CD4-positive, alpha-beta T cell treated with Interleukin-1 beta for 1 hour (primary cell): ENCODE measurements at places on chromosomes 13 and 19.

DNA sequence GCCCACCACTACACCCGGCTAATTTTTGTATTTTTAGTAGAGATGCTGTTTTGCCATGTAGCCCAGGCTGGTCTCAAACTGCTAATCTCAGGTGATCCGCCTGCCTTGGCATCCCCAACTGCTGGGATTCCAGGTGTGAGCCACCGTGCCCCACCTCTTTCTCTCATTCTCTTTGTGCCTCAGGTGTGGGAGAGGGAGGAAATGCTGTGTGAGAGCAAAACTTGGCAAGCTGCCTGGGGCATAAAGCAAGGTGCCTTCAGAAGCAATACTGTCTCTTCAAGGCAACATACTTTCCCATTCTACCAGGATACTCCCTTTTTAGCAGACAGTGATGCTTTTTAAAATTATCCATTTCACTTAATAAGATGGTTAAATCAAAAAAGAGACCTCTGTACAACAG lies 53.2 kb upstream of the RFC3 start:
- no peak for DNase-seq

- no peak for DNase-seq
These were observed 2.6 kb downstream of the GGN start for GRCh38 chr19:38385057-38385803.

- DNase-seq = no peak
These were observed 135.8 kb upstream of the KLF12 start for GRCh38 chr13:74270018-74270417.

DNA sequence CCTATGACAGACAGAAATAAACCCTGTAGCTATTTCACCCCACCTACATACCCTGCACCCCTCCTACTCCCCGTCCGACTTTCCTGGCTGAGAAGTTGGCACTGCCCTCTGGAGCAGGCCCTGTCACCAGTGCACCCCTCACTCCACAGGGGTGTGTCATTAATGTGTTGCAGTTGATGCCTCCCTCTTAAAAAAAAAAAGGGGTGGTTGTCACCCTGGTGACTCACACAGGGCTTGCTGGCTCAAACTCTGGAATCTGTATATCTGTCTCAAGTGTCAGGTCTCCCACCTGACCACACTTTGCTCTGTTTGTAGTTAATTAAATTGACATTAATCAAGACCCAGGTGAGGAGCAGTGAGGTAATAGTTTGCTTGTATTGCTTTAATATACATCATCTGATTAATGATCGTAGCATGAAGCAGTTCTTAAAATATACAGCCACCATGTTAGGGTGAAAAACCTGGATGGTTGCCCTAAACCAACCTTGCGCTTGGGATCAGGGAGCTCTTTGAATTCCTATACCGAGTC lies 2.0 kb upstream of the GATAD2A start:
- DNase-seq = no peak

GRCh38 chr13:77416666-77417212 lies 89.8 kb upstream of the MYCBP2 start:
- DNase-seq = no peak

DNA sequence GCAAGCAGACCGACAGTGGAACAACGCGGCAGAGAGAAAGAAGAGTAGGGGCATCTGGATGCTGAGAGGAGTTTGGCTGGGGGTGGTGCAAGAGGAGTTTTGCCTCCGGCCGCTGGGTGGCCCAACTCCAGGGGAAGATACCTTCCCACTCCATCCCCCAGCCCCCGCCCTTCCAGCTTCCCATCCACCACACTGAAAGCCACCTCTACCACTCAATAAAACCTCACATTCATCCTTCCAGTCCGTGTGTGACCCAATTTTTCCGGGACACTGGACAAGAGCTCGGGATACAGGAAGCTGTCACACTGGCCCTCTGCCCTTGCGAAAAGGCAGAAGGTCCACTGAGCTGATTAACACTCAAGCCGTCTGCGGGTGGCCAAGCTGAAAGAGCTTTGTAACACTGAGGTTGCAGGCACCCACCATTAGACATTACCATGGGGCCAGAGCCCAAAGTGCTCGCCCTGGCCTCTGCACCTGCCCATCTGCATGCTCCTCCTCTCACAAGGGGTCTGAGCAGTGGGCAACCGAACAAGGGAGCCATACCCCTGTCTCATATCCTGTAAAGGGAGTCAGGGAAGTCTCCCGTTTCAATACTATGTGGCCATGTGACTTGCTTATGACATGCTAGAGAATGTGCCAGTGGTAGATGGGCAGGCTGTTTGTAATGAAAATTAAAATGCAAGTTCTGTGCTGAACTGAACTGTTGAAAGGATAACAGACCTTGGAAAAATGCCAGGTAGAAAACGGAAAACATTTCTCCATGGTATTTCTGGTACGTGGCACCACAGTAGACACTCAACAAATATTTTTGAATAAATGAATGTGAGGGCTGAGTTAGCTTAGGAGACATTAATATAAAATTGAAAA lies 205.1 kb upstream of the STARD13 start:
- no peak for DNase-seq

DNA sequence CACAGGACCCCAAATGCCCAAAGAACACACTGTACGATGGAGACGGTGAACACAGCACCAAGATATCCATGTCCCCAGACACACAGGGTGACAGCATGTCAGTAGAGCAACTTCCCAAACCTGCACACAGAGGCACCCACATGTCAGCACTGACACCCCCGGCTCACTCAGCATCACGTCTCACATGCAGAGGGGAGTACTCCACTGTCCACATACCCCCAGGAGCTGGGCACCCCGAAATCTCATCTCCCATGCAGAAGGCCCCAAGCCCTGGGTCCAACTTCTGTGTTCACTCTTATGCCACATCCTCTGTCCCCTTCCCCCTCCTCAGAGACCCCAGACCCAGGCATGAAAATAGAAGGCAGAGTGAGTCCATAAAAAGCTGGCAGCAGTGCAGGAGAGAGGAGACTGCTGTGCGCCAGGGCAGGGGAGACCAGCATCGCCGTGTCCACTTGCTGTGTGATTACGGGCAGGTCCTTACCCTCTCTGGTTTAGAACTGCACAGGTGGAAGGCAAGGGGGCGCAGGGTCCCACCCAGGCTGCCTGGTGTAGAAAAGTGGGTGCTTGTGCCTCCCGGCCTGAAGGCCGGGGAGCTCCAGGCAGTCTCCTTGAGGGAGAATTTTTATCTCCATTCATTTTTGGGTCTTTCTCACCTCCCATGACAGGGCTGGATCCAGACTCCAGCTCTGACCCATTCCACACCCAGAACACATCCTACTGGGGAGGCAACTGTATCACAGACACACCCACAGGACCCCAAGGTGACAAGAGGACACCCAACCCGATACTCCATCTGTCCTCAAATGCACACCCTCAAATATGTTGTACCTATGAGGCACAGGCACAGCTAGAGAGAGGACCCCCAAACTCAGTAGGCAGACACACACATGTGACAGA lies 17.0 kb downstream of the ERFL start:
- DNase-seq = no peak

DNA sequence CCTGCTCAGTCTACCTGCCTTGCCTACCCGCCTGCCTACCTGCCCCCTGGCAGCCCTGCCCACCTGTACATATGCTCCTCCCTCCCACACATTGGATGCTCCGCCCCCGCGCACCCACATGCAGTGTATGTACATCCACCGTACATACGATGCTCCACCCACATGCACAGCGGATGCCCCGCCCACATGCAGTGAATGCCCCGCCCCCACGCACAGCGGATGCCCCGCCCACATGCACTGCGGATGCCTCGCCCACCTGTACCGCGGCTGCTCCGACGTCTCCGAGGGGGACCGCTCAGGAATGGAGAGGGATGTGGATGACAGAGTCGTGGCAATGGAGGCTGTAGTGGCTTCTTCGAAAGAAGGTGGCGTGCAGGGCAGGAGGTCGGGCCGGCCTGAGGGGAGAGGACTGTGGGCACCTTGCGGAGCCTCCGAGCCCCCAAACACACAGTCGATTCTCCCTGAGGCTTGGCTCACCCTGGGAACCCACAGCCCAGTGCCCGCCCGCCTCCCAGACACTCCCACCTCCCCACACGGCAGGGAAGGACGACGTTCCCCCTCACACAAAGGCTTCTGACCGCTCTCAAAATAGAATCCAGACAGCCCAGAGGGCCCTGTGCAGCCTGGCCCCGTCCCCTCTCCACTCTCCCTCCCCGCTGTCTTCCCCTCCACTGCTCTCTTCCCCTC lies 16.5 kb upstream of the CACTIN start:
- DNase-seq = peak; percentile 22

DNA sequence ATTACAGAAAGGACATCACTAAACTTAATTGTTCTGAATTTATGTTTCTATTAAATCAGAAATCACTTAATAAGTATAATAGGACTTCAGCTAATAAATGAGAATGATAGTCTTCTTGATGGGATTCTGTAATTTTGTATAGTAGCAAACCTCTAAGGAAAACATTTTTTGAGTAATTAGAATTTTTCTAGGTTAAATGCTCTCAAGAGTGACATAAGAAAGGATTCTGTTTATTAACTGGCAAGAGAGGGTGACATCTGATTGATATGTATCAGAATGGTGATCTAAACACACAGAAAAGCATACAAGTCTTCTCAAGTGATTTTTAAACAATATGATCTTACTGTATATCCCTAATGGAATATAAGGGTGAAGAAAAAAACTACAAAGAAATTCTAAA lies 1597.7 kb upstream of the PRR20A start:
- no peak for DNase-seq

DNA sequence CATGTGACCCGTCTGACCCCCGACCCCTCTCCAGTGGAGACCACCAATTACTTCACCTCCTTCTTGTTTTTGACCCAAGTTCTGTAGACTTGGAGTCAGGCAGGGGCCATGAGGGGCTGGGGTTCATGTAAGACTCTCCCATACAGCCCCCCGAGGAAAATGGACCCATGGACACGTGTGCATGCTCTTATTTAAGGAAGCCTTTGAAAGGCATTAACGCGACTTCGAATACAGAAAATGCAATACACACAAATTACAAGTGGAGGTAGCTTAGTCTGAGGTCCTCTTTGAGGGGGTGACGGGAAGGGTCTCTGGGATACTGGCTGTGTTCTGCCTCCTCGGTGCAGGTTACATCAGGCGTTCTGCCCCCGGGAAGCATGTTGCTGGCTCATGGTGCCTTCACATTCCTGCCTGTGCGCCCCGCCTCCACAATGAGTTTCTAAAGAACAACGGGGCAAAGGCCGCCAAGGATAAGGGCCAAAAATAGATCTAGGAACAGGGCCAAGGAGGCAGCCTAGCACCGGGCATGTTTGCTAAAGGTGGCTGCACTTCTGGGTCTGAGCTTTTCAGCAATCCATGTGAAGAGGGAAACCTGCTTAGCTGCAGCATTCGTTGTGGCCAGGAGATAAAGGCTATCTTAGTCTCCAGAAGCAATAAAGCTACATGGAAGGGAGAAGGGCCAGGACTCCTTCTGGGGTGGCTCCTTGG lies 54.5 kb downstream of the RAB20 start:
- no peak for DNase-seq
